ENCODE measurements at places on chromosomes 16 and 17.
A peak's percentile ranks its signal among the peaks of the same experiment; 100 is the strongest.

GRCh38 chr16:48491517-48491916 lies 106.3 kb upstream of the SIAH1 start:
- no peak for DNase-seq

DNA sequence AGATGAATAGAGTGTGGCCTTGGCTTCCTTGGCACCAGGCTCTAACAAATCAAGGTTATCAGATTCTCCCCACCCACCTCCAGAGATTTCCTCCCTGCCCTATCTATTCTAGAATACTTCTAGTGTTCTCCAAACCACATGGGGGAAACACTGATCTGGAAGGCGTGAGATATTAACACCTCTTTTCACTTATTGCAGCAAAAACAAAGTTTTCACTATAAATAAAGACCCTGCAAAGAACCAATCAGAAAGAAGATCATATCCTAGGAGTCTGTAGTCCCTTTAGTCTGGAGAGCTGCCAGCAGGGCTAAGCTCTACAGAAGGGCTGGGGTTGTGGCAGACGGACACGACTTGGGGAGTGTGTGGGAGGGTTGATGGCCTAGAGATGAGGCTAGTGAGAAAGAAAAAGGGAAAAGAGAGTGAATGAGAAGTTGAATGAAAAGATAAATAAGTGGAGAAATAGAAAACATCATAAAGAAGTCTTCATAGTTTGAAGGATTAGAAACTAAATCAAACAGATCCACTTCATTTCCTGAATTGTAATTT lies 8.6 kb upstream of the SKAP1 start:
- DNase-seq, result no peak

- no peak for DNase-seq
Observed at GRCh38 chr17:57051886-57052361, 33.1 kb upstream of the AKAP1 start.

DNA sequence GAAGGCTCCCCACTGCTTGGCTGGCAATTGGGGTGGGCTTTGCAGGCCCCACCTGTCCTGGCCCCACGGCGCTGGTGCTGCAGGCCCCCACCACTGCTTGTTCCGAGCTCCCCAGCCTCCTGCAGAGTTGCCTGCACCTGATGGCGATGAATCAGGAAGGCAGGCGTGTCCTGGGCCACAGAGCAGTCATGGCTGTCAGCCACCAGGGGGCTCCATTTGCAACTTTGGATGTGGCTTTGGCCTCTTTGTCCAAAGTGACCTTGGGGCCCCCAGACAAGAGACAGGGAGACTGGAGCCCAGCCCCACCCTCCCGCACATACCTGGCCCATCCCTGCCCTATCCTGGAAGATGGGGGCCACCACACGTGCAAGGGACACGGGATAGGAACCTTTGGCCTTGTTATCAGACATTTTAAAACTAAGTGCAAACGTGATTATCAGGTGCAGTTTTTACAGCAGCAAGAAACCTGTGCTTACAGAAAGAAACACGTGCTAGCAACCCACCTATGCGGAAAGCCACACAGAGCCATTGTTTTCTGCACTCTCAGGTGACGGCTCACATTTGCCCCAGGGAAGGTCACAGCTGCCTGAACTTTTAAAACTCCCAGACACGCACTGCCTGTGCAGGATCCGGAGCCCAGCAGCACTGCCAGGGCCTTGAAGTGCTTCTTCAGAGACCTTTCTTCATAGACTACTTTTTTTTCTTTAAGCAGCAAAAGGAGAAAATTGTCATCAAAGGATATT lies at the start of gene DNASE1:
Gene DNASE1, plus strand, starts transcription at position 443 of the 743 bp plus-strand sequence. CDS start 683 bp downstream, outside the sequence.
- DNase-seq, result peak; percentile 15

DNA sequence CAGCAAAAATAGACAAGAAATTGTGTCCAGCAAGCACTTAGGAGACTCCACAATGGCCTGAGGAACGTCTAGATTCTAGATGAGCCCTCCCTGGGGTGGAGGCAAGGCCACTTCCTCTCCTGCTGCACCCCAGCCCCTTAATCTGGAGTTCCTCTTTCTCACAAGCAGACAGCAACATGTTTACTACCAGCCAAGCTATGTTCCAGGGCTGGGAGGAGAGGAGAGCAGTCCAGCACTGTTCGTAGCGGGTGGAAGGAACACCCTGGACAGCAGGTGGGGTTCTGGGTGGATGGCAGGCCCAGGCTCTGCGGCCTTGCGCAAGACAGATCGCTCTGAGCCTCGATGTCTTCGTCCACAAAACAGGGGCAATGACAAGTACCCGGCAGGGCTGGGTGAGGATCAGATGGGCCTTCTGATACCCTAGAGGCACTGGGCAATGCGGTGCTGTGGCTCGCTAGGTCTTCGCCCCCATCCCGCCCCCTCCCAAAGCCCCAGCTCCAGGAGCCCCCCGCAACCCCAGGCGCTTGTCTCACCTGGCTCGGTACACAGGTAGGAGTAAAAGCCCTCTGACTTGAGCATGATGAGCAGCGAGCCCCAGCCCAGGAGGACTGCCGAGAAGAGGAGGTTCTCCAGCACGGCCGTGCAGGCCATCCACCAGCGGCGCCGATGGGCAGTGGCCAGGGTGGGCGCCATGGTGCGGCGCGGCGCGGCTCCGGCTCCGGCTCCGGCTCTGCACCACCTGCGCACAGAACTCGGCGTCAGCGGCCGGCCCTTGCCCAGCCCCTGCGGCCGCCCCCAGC lies 1.3 kb downstream of the SLC43A2 start:
- no peak for DNase-seq

DNA sequence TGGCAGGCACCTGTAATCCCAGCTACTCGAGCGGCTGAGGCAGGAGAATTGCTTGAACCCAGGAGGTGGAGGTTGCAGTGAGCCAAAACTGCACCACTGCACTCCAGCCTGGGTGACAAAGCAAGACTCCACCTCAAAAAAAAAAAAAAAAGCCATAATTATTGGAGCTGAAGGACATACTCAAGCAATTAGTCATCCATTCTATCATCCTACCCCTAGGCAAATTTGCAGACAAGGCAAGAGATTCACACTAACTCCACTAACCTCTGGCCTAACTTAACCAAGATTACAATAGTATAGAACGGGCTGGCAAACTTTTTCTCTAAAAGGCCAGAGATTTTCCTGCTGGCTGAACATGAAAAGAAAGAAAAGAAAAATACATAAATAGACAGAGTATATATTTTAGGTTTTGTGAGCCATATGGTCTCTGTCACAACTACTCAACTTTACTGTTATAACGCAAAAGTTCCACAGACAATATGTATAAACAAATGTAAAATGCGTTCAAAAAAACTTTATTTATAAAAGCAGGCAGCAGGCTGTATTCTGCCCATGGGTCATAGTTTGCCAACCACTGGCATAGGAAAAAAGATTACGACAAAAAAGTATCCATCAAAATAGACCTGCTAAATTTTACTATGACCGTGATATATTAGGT lies 29.7 kb downstream of the BRIP1 start:
- DNase-seq, result no peak

- no peak for DNase-seq
Observed at GRCh38 chr16:86836503-86837129, 258.3 kb downstream of the FOXL1 start.

DNA sequence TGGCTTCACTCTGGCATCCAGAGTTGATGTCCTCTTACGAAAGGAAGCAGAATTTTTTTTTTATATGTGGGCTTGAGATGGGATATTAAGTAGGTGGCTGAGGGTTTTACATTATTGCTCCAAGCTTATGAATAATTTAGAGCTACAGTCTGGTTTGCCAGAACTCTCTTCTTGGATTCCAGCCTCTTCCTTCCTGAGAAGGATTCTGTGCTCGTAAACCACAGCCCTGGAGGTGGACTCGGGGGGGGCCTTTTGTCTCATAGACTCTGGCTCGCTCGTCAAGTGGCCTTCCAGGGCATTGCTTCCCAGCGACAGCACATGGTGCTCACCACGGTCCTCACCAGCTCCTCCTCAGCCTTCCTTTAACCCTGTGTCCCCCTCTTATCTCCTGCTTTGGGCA lies 43.2 kb downstream of the TMEM11 start:
- DNase-seq, result no peak

GRCh38 chr16:4594433-4595410 lies 20.0 kb downstream of the UBALD1 start:
- DNase-seq, result no peak

DNA sequence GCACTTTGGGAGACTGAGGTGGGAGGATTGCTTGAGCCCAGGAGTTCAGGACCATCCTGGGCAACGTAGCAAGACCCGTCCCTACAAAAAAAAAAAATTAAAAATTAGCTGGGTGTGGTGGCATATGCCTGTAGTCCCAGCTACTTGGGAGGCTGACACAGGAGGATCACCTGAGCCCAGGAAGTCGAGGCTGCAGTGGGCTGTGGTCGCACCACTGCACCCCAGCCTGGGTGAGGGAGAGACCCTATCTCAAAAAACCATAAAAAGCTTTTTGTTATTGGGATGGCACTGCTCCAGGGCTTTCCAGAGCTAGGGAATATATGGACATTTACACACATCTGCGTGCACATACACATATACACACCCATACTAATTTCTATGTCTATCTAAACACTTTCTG lies 8.1 kb upstream of the ARMC5 start:
- DNase-seq, result no peak

- no peak for DNase-seq
Observed at GRCh38 chr16:22189473-22190080, 16.5 kb upstream of the EEF2K start.

- no peak for DNase-seq
Observed at GRCh38 chr16:20191566-20191965, 117.9 kb upstream of the GPR139 start.

GRCh38 chr16:14117051-14117450 lies 45.9 kb downstream of the MRTFB start:
- DNase-seq, result no peak

- DNase-seq, result no peak
Observed at GRCh38 chr17:4607261-4607741, 23.0 kb downstream of the SMTNL2 start.

- DNase-seq, result no peak
Observed at GRCh38 chr17:21152731-21153130, 26.0 kb downstream of the DHRS7B start.

DNA sequence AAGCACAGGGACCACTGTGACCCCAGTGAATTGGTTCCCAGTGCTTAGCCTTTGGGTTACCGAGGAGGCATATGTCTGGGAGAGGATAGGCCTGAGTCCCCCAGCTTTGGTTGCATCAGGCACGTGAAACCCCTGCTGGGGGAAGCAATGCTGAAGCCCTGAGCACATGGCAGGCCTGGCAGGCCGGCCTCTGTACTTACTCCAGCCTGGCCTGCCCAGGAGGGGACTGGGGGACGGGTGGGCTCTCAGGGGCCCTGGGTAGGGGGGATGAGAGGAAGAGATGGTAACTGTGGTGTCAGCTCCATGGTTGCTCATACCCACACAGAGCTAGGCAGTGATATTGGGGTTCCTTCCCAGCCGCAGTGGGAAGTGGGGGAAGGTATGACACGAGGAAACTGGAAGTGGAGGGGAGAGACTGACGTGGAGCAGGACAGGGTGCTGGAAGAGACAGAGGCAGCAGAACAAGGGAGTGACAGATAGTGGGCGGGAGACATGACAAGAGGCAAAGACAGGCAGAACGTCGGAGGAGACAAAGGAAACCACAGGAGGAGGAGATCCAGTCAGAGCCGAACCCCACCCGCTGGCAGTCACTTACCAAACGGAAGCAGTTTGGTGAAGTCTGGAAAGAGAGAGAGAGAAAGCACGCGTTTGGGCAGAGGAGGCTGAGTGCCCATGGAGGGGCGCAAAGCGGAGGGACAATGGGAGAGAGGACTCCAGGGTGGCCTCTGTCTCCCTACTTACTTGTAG lies 9.1 kb downstream of the TMEM208 start:
- peak; percentile 45 for DNase-seq

GRCh38 chr17:75672011-75672410 lies 4.9 kb downstream of the SAP30BP start:
- no peak for DNase-seq

GRCh38 chr16:62700426-62701294 lies 664.4 kb upstream of the CDH8 start:
- DNase-seq, result no peak

- no peak for DNase-seq
Observed at GRCh38 chr16:83220066-83220465, 587.7 kb upstream of the HSBP1 start.

GRCh38 chr17:59332749-59333377 lies 1.4 kb downstream of the YPEL2 start:
- no peak for DNase-seq

GRCh38 chr17:79041041-79041570 lies 17.1 kb downstream of the C1QTNF1 start:
- no peak for DNase-seq

GRCh38 chr16:54649876-54650275 lies 280.8 kb upstream of the IRX5 start:
- DNase-seq, result no peak

DNA sequence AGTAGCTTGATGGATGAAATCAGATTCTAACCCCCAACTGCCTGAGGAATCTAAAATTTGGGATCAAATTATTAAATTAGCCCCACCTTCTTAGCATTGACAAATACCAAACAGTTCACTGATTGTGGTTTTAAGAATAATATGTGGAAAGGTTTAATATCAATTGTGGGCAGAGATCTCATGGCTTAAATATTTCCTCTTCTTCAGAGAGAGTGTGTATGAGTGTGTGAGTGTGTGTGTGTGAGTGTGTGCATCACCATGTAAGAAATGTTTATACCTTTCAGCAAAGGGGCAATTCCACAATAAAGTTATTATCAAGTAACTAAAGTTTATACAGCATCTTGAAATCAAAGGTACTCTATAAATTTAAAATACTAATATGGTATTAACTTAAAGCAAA lies 3.2 kb downstream of the SMURF2 start:
- no peak for DNase-seq

- DNase-seq, result no peak
Observed at GRCh38 chr17:80937462-80938381, 53.9 kb upstream of the CHMP6 start.

DNA sequence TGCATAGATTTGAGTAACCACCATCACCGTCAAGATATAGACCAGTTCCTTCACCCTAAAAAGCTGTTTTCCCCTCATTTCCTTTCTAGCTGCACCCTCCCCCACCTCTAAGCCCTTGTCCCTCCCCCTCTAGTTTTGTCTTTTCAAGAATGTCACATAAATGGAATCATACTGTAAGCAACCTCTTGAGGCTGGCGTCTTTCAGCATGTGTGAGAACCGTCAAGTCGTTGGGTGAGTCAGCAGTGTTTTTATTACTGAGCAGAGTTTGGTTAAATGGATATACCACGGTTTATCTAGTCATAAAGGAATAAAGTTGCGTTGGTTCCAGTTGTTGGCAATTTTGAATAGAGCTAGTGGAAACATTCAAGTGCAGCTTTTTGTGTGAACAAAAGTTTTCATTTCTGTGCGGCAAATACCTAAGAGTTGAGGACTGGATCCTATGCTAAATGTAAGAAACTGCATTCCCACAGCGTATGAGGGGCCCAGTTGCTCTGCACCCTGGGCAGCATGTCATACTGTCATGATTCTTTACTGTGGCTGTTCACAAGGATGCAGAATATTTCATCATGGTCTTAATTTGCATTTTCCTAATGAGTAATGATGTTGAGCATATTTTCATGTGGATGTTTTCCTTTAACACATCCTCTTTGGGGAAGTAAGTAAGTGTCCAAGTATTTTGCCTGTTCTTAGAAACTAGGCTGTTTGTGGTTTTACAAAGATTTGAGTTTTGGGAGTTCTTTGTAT lies 264.3 kb downstream of the CPPED1 start:
- DNase-seq, result no peak

- DNase-seq, result no peak
Observed at GRCh38 chr17:70017941-70018340, 57.1 kb upstream of the KCNJ16 start.
